ENCODE measurements at places on chromosomes 4 and X.

DNA sequence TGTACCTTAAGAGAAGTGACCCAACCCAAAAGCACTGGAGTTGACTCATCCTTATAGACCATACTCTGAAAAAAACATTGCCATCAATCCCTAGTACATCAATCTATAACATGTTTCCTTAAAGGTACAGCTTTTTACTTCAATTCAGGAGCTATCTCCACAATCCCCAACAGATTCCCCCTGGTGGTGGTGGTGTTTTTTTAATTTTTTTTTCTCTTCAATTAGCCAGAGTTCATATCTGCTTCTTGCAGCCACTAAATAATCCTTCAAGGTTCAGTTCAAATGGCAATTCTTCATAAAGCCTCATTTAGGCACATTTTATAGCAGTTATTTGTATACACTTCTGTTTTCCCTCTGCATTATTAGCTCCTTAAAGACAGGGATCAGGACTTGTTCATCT lies 60.7 kb upstream of the KDR start:
- DNase-seq, result no peak

DNA sequence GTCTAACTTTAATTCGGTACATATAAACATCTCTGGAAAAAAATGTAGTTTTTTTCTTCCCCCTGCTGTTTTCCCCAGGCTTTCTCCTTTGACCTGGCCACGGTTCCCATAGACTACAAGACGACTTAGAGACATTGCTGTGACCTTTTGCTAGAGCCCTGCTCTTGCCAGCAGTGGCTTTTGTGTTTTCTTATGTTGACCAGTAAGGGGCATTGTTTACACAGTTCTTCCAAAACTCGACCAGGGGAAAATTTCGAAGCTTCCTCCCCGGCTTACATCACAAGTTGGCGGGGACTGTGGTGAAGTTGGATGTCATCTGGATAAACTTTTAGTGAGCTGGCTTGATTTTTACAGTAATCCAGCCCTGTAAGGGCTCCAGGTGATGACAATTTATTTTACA lies 9.3 kb downstream of the CCDC160 start:
- no peak for DNase-seq

DNA sequence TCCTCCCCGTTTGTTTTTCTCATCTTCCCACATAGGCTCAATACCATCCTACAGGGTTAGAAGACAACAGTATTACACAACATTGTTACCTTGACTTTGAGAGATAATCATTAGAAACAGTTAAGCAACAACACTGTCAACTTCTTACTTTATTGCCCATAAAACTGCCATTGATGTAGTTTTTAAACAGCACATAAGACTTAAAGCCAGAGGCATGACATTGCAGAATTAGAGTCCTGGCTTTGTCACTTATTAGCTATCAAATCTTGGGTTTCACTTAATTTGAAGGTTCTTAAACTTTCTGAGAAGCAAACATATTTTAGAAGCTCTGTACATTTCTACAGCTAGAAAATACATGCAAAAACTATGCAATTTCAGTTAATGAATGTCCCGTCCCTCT lies 41.8 kb downstream of the EIF4E start:
- peak; percentile 77 for DNase-seq

- DNase-seq, result peak; percentile 86
Measured at GRCh38 chr4:105146276-105147015, at the start of gene TET2. TSS of gene TET2 (plus strand) at chr4:105146876. CDS start at chr4:105233943, 87,067 bp downstream.

- DNase-seq, result no peak
Measured at GRCh38 chr4:58435871-58436270, 1325.7 kb upstream of the IGFBP7 start.

GRCh38 chrX:54748626-54749025 lies 49.4 kb downstream of the ITIH6 start:
- DNase-seq, result no peak

DNA sequence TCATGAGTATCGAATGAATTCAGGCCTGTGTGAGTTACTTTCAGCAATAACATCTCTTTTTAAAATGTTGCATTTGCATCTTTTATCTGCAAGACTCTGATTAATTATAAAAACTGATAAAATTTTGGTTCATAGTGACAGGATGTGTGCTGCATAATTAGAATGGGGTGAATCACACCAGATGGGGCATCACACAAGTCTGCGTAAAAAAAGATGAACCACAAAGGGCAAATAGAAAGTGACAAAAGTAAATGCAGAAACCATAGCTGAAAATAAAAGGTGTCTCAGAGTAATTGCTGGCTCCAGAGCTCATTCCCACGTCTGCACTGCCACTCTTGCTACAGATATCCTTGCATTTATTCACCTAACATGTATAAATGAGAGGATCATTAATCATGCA lies 131.1 kb downstream of the HS3ST1 start:
- DNase-seq, result no peak

DNA sequence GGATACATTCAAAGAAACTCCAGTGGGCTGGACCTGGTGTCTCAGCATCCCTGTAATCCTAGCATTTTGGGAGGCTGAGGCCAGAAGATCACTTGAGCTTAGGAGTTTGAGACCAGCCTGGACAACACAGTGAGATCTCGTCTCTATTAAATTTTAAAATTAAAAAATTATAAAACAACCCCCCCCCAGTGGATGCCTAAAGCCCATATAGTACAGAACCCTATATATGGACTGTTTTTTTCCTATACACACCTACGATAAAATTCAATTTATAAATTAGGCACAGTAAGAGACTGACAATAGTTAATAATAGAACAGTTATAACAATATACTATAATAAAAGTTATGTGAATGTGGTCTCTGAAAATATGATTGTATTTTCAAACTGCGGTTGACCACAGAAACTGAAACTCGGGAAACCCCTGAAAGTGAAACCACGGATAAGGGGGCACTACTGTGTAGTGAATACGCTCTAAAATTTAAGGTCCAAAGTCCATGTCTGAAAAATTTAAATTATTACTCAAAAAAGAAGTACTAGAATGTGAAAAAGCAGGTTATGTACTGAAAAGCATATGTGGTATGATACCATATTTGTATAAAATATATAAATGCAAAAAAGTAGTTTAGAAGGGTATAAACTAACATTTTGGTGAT lies 2.0 kb downstream of the SMIM14 start:
- peak; percentile 50 for DNase-seq

DNA sequence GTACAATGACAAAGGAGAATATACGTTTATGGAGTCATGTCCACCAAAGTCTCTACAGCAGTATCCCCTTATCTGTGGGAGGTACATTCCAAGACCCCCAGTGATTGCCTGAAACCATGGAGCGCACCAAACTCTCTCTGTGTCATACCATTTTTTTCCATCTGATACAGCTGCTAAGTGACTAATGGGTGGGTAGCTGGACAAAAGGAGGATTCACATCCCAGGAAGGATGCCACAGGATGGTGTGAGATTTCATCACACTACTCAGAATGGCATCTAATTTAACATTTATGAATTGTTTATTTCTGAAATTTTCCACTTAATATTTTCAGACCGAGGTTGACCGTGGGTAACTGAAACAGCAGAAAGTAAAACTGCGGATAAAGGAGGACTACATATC lies 49.8 kb upstream of the AGA start:
- DNase-seq, result no peak

GRCh38 chr4:26955241-26955640 lies 94.6 kb downstream of the STIM2 start:
- DNase-seq, result no peak

DNA sequence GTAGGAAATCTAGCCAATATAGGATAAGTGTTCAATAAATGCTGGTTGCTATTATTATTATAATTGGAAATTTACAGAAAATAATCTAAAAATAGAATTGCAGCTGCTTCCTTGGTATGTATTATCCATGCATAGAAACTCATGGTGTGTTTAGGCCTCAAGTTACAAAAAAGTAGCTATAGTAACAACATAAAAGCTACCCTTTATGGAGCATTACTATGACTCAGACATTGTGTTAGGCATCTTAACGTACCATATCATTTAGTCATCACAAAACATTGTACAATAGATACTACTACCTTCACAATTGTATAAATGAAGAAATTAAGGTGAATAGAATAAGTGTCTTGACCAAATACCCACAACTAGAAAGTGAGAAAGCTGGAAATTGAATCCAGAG lies 126.9 kb upstream of the NRK start:
- peak; percentile 13 for DNase-seq

GRCh38 chrX:24248042-24248441 lies 65.8 kb downstream of the SUPT20HL2 start:
- no peak for DNase-seq

DNA sequence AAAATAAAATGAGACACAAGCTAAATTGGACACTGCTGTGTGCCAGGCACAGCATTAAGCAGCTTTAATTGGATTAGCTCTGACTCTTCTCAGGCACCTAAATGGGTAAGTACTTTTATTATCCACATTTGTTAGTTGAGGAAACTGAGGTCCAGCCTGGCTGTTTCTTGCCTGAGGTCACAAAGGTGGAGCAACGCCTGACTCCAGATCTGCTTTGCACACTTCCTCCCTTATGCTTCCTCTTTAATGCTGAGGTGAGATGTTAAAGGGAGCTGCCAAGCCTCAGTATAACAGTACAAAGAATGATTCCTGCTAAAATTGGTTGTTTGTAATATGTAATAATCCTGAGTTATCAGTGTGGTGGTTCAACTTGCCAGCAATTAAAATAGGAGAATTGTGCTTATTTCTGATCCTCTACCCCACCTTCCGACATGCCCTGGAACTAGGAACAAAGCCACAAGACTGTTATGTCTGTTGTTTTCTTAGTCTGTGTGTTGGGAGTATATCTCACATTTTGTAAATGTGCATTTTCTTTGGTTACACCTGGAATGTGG lies 74.4 kb downstream of the AFF1 start:
- no peak for DNase-seq

GRCh38 chr4:118757761-118758251 lies 72.6 kb downstream of the METTL14 start:
- peak; percentile 93 for DNase-seq

GRCh38 chr4:185171373-185172071 lies 28.5 kb downstream of the SLC25A4 start:
- no peak for DNase-seq

- DNase-seq, result no peak
Measured at GRCh38 chrX:40049084-40049641, 48.6 kb downstream of the BCOR start.

GRCh38 chr4:102308032-102308799 lies 37.1 kb downstream of the SLC39A8 start:
- DNase-seq, result peak; percentile 28

GRCh38 chr4:1237981-1238675 lies 10.8 kb downstream of the CTBP1 start:
- DNase-seq, result no peak

DNA sequence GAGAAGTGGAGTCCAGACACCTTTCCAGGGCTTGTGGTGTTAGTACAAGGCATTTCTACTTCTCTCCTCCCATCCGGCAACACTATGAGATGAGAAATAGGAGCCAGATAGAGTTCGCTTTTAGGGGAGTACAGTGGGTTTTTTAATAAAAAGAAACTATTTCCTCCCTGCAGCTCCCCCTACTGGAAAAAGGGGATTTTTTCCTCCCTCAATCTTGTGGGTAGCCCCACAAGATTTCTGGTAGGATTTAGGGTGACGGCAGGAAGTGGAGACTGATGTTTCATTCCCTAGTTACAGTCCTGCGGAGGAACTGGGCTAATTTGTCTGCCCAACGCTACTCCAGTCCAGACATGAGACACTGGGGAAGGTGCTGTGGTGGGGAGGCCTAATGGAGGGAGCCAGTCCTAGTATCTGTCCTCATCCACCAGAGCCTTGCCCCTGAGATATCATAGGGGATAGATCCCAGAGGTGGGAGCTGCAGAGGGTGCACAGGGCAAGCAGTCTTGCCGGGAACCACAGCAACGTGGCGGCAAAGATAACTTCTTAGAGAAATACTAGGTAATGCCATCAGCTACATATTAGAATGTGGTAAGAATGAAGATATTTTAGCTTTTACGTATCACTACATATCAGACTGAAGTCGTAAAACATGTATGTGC lies 45.5 kb upstream of the PRKG2 start:
- DNase-seq, result no peak

GRCh38 chr4:40949358-40950100 lies 199.8 kb downstream of the NSUN7 start:
- DNase-seq, result no peak

- DNase-seq, result peak; percentile 58
Measured at GRCh38 chr4:185534866-185535611, at the start of gene PDLIM3. TSS of gene PDLIM3 (minus strand) at chr4:185535507. CDS start at chr4:185535434, 73 bp downstream.

DNA sequence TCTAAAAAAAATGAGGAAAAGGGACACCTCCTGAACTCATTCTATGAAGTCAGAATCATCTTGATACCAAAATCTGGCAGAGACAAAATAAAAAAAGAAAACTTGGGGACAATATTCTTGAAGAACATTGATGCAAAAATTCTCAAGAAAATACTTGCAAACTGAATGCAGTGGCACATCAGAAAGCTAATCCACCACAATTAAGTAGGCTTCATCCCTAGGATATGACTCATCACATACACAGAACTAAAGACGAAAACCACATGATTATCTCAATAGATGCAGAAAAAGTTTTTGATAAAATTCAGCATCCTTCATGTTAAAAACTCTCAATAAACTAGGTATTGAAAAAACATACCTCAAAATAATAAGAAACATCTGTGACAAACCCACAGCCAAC lies 98.3 kb downstream of the FAM47B start:
- no peak for DNase-seq

All from fibroblast of villous mesenchyme (primary cell).